ENCODE measurements at places on chromosomes 13 and 19.

DNA sequence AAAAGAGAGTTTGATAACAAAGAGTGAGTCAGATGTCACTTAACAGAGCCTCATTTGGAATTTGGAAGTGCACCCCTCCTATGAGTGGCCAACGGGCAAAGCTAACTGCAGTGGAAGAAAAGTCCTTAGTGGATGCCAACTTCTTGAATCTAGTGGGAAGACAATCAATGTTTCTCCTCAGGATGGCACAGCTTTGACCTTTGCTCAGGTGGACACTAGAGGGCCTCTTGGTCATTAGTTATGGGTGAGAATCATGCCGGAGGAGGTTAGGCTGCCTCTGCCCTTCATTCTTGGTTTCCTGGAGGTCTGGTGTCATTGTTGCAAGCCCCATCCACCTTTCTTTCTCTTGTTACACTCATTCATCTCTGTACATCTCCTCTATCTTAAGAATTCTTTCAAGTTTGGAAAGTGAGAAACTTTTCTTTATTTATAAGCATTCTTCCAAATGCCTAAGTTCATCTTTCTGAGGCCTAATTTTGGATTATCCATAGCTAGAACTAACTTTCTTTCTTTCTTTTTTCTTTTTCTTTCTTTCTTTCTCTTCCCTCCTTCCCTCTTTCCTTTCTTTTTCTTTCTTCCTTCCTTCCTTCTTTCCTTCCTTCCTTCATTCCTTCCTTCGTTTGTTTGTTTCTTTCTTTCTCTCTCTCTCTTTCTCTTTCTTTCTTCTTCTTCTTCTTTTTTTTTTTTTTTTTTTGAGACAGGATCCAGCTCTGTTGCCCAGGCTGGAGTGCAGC is 327.2 kb upstream of the TSHZ3 start:
- no peak for DNase-seq

DNA sequence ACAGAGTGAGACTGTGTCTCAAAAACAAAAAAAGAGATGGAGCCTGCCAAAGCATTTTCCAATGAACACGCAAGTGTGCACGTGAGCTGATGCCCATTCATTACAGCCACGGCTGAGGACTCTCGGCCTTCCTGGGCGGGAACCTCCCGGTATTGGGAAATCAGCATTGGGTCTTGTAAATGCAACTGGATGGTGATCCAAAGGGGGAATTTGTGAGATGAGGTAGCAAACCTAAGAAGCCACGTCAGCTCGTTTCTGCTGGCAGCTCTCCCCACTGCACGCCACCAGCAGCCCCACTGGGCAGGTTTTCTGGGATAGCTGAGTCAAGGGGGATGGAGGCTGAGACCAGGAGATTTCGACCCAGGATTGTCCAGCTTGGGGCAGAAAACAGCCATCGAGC is 11.5 kb downstream of the C13orf46 start:
- DNase-seq: no peak

GRCh38 chr19:57075801-57076492 is 43.8 kb upstream of the USP29 start:
- DNase-seq: no peak

DNA sequence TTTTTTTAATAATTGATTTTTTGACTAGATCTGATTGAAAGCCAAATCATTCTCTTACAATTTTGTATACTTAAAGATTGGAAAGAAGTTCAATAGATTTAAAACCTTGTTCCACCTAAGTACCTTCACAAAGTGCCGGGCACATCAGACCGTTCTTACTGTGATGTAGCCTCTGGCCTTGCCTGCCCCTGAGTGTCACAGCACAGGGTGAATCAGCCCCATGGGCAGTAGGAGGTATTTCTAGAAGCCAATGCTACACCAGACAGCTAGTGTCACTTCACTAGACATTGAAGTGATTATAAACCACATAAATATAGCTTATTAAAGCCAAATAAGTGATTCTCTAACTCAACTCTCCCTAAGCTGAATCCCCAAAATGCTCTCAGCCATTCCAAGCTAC is 131.3 kb downstream of the LACC1 start:
- DNase-seq: no peak

- no peak for DNase-seq
These were observed 151.3 kb downstream of the PTPRS start for GRCh38 chr19:5189318-5189607.

- no peak for DNase-seq
These were observed 11.1 kb upstream of the SHISA2 start for GRCh38 chr13:26062853-26063444.

GRCh38 chr19:18672606-18673337 is 10.7 kb upstream of the CRTC1 start:
- DNase-seq: no peak

DNA sequence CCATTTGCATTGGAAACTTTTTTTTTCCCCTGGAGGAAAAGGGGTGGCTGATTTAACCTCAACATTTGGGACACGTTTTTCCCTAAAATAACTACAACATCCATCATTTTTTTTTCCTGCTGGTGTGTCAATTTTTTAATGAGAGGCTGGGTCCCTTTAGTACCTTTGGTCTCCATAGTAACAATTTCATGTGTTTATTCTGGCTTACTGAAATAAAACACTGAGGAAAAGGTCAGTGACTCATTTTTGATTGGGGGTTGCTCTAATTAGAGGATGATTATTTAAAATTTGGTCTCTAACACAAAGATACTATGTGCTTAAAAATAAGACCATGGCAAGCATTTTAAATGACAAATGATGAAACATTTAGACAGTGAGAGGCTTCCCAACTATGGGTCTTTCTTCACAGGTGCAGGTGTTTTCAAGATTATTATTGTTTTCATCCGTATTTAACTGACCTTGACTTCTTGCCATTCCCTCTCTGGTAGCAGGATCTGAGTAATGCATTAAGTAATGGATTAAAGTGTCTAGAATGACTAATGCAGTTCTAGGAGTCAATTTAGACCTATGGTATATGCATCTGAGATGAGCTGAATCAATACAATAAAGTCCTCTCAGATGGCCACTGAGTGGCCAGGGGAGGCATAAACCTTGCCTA is 406.4 kb downstream of the KCNRG start:
- no peak for DNase-seq

All from stimulated activated CD4-positive, alpha-beta T cell treated with anti-CD3 and anti-CD28 coated beads, Interleukin-2, amount 100 ng/mL, for 24 hours (primary cell).